CD4-positive, alpha-beta T cell (primary cell): ENCODE measurements at places on chromosomes 16 and 17.

DNA sequence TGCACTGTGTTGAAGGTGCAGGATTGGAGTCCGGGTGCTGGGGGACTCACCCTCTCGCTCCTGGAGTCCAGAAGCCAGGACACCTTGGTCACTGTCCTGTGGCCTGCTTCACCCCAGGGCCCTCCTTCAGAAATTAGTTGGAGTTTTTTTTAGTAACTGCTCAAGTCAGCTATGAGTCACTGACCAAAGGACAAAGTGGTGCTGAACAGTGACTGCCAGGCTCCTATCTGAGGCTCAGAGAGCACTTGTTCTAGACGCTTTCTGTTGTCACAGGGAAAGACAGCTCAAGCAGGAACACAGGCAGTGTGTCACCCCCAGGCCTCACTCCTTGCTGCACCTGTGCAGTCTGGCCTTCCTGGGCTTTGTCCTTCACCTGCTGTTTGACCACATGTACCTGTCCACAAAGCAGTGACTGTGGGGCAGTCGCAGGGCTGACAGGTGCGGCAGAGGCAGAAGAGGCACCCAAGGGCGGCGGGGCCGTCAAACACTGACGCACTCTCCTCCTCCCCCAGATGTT, 4.1 kb upstream of the FAAP100 start:
- H3K27me3 ChIP-seq: no peaks in the 10 kb centered on the region
- no peak for DNase-seq
- peaks cover 26% of the 10 kb centered on the region for H3K4me1 ChIP-seq
- no peak overlapping the region for H3K4me3 ChIP-seq
- H3K27ac ChIP-seq: no peak overlapping the region
- H3K36me3 ChIP-seq: peaks cover 30% of the 10 kb centered on the region

DNA sequence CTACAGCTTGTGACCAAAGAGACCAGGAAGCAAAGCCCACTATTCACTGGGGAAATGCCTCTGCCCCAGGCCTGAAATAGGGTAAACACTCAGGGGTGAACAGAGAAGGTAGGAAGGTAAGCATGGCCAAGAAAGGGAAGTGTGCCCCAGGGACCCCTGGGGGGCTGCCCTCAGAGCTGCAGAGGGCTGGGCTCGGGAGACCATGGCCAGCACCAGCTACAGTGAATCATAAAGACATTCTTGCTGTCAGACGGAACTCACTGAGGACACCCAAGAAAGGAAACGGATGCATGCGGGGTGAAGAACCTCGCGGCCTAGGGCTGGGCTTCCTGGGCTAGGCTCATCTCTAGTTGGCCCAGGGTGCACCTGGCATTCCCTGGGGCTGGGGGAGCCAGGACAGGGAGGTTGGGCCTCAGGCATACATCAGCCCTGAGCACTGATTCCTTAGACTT, 9.6 kb downstream of the HIC1 start:
- H3K27ac ChIP-seq: no peak overlapping the region
- H3K27me3 ChIP-seq: no peaks in the 10 kb centered on the region
- H3K4me3 ChIP-seq: no peak overlapping the region
- H3K4me1 ChIP-seq: peaks cover 37% of the 10 kb centered on the region
- DNase-seq: no peak

- peak overlapping the region; percentile 76 for H3K4me3 ChIP-seq
- no peaks in the 10 kb centered on the region for H3K36me3 ChIP-seq
- H3K27me3 ChIP-seq: no peaks in the 10 kb centered on the region
- no peak for DNase-seq
- peaks cover 16% of the 10 kb centered on the region for H3K4me1 ChIP-seq
- no peak overlapping the region for H3K27ac ChIP-seq
Measured at GRCh38 chr17:30832438-30833124, 815 bp downstream of the ATAD5 start.

GRCh38 chr17:29620271-29620670, 2.4 kb downstream of the CORO6 start:
- H3K27ac ChIP-seq: no peak overlapping the region

GRCh38 chr17:13024526-13025257, 6.9 kb upstream of the ELAC2 start:
- H3K27ac ChIP-seq: no peak overlapping the region
- DNase-seq: peak; percentile 70
- peaks cover 9% of the 10 kb centered on the region for H3K4me1 ChIP-seq
- peak overlapping the region; percentile 16 for H3K4me3 ChIP-seq
- H3K36me3 ChIP-seq: no peaks in the 10 kb centered on the region
- H3K27me3 ChIP-seq: no peaks in the 10 kb centered on the region

GRCh38 chr16:49419862-49420261, 46.3 kb downstream of the C16orf78 start:
- no peak overlapping the region for H3K27ac ChIP-seq
- H3K4me3 ChIP-seq: no peak overlapping the region
- no peaks in the 10 kb centered on the region for H3K36me3 ChIP-seq
- H3K4me1 ChIP-seq: no peaks in the 10 kb centered on the region
- DNase-seq: no peak

DNA sequence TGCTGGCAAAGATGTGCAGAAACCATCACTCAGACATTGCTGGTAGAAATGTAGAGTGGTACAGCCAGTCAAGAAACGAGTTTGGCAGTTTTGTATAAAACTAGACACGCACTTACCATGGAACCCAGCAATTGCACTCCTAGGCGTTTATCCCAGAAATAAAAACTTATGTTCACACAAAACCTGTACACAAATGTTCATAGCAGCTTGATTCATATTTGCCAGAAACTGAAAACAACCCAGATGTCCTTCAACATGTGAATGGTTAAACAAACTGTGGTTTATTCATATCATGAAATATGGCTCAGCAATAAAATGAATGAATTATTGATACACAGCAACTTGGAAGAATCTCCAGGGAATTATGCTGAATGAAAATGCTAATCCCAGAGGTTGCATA, 570.0 kb downstream of the CDH13 start:
- H3K4me3 ChIP-seq: no peak overlapping the region
- no peaks in the 10 kb centered on the region for H3K27me3 ChIP-seq
- DNase-seq: no peak
- H3K36me3 ChIP-seq: no peaks in the 10 kb centered on the region

GRCh38 chr17:28857905-28858800, 3.3 kb downstream of the ERAL1 start:
- H3K4me1 ChIP-seq: peaks cover 18% of the 10 kb centered on the region
- no peaks in the 10 kb centered on the region for H3K27me3 ChIP-seq
- no peak overlapping the region for H3K27ac ChIP-seq
- peaks cover 31% of the 10 kb centered on the region for H3K36me3 ChIP-seq

- H3K27me3 ChIP-seq: no peaks in the 10 kb centered on the region
- H3K27ac ChIP-seq: no peak overlapping the region
- H3K4me1 ChIP-seq: no peaks in the 10 kb centered on the region
- H3K36me3 ChIP-seq: no peaks in the 10 kb centered on the region
- no peak overlapping the region for H3K4me3 ChIP-seq
Measured at GRCh38 chr16:31678649-31679325, 151.1 kb downstream of the AHSP start.

GRCh38 chr17:36721560-36722120, 120.3 kb downstream of the MRM1 start:
- peak overlapping the region; percentile 70 for H3K27ac ChIP-seq
- DNase-seq: no peak
- no peaks in the 10 kb centered on the region for H3K36me3 ChIP-seq
- H3K4me3 ChIP-seq: peak overlapping the region; percentile 63
- peaks cover 38% of the 10 kb centered on the region for H3K4me1 ChIP-seq
- H3K27me3 ChIP-seq: no peaks in the 10 kb centered on the region

GRCh38 chr16:86092586-86093480, 193.9 kb downstream of the IRF8 start:
- no peaks in the 10 kb centered on the region for H3K27me3 ChIP-seq
- DNase-seq: no peak
- no peaks in the 10 kb centered on the region for H3K36me3 ChIP-seq
- no peak overlapping the region for H3K27ac ChIP-seq

- no peak overlapping the region for H3K27ac ChIP-seq
- no peak overlapping the region for H3K4me3 ChIP-seq
- H3K27me3 ChIP-seq: no peaks in the 10 kb centered on the region
- DNase-seq: no peak
- no peaks in the 10 kb centered on the region for H3K36me3 ChIP-seq
- no peaks in the 10 kb centered on the region for H3K4me1 ChIP-seq
Measured at GRCh38 chr17:57909551-57909950, 45.7 kb downstream of the CUEDC1 start.

- peaks cover 49% of the 10 kb centered on the region for H3K36me3 ChIP-seq
- H3K27me3 ChIP-seq: no peaks in the 10 kb centered on the region
- H3K4me1 ChIP-seq: no peaks in the 10 kb centered on the region
- no peak overlapping the region for H3K4me3 ChIP-seq
Measured at GRCh38 chr16:85777583-85778310, 21.6 kb downstream of the EMC8 start.

GRCh38 chr17:15278924-15279477, 13.9 kb upstream of the PMP22 start:
- no peaks in the 10 kb centered on the region for H3K36me3 ChIP-seq
- H3K27me3 ChIP-seq: peaks cover 4% of the 10 kb centered on the region
- no peak for DNase-seq
- no peak overlapping the region for H3K27ac ChIP-seq

DNA sequence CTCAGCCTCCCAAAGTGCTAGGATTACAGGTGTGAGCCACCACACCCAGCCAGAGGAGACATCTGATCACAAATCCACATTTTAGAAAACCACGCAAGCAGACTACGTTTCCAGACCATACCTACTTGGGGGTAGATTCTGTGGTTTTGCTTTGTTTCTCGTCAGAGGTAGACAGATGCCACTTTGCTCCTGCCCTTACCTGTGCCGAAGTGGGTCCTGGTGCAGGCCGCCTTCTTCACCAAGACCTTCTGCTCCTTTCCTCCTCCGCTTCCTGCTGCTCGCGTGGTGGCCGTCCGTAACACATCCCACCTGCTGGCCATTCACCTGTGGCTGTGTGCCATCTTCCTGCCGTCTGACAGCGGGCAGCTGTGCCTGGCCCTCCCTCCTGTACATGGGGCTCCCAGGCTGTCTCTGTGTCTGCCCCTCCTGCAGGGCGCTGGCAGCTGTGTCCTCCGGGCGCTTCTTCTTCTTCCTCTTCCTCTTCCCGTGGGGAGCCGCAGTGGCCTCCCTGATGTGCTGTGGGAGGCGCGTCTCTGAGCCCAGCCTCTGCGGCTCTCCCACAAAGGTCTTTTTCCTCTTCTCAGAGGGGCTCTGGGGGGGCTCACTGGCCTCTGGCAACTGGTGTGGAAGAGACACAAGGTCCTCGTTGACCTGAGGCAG, 21.2 kb upstream of the CYTH1 start:
- H3K4me3 ChIP-seq: peak overlapping the region; percentile 38
- peaks cover 71% of the 10 kb centered on the region for H3K4me1 ChIP-seq
- peak; percentile 32 for DNase-seq
- H3K27ac ChIP-seq: peak overlapping the region; percentile 41

DNA sequence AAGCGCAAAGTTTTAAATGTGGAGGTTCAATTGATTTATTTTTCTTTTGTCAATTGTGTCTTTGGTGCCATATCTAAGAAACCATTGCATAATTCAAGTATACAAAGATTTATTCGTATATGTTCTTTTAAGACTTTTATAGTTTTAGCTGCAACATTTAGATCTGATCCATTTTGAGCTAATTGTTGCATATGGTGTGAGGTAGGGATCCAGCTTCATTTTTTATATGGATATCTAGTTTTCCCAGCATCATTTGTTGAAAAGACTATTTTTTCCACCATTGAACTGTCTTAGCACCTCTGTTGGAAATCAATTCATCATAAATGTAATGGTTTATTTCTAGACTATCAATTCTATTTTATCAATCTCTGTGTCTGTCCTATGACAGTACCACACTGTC, 2.1 kb upstream of the CCR7 start:
- DNase-seq: no peak
- no peaks in the 10 kb centered on the region for H3K36me3 ChIP-seq
- no peak overlapping the region for H3K27ac ChIP-seq
- H3K27me3 ChIP-seq: no peaks in the 10 kb centered on the region

- H3K27me3 ChIP-seq: no peaks in the 10 kb centered on the region
- H3K4me3 ChIP-seq: no peak overlapping the region
- peaks cover 18% of the 10 kb centered on the region for H3K4me1 ChIP-seq
- peaks cover 32% of the 10 kb centered on the region for H3K36me3 ChIP-seq
Measured at GRCh38 chr17:80901319-80901718, 90.3 kb upstream of the CHMP6 start.

- H3K36me3 ChIP-seq: no peaks in the 10 kb centered on the region
- H3K27ac ChIP-seq: no peak overlapping the region
- H3K4me1 ChIP-seq: no peaks in the 10 kb centered on the region
- no peak for DNase-seq
- H3K27me3 ChIP-seq: no peaks in the 10 kb centered on the region
Measured at GRCh38 chr17:56708670-56709410, 115.3 kb downstream of the NOG start.

- H3K4me1 ChIP-seq: no peaks in the 10 kb centered on the region
- DNase-seq: no peak
- H3K4me3 ChIP-seq: no peak overlapping the region
- H3K36me3 ChIP-seq: no peaks in the 10 kb centered on the region
- H3K27ac ChIP-seq: no peak overlapping the region
Measured at GRCh38 chr16:51405361-51405760, 254.3 kb upstream of the SALL1 start.

- H3K4me3 ChIP-seq: no peak overlapping the region
- DNase-seq: no peak
- no peak overlapping the region for H3K27ac ChIP-seq
- H3K27me3 ChIP-seq: no peaks in the 10 kb centered on the region
- no peaks in the 10 kb centered on the region for H3K36me3 ChIP-seq
- H3K4me1 ChIP-seq: no peaks in the 10 kb centered on the region
Measured at GRCh38 chr16:17850581-17851250, 380.0 kb upstream of the XYLT1 start.

GRCh38 chr16:49635009-49635350, 220.9 kb downstream of the ZNF423 start:
- no peak for DNase-seq
- H3K27ac ChIP-seq: no peak overlapping the region
- no peak overlapping the region for H3K4me3 ChIP-seq
- H3K36me3 ChIP-seq: no peaks in the 10 kb centered on the region
- no peaks in the 10 kb centered on the region for H3K27me3 ChIP-seq
- H3K4me1 ChIP-seq: no peaks in the 10 kb centered on the region

- H3K27ac ChIP-seq: no peak overlapping the region
- H3K4me3 ChIP-seq: no peak overlapping the region
- no peak for DNase-seq
- H3K4me1 ChIP-seq: peaks cover 15% of the 10 kb centered on the region
- H3K27me3 ChIP-seq: no peaks in the 10 kb centered on the region
Measured at GRCh38 chr17:41973408-41973811, 6.8 kb downstream of the CNP start.

- H3K36me3 ChIP-seq: no peaks in the 10 kb centered on the region
- no peaks in the 10 kb centered on the region for H3K4me1 ChIP-seq
- H3K4me3 ChIP-seq: no peak overlapping the region
- no peaks in the 10 kb centered on the region for H3K27me3 ChIP-seq
Measured at GRCh38 chr17:27747462-27748359, 52.6 kb downstream of the NOS2 start.
